CD4-positive, alpha-beta T cell treated with Interleukin-1 beta for 1 hour (primary cell): ENCODE measurements at places on chromosomes 16 and 17.

GRCh38 chr17:47270946-47271705, 17.5 kb downstream of the ITGB3 start:
- DNase-seq: no peak

DNA sequence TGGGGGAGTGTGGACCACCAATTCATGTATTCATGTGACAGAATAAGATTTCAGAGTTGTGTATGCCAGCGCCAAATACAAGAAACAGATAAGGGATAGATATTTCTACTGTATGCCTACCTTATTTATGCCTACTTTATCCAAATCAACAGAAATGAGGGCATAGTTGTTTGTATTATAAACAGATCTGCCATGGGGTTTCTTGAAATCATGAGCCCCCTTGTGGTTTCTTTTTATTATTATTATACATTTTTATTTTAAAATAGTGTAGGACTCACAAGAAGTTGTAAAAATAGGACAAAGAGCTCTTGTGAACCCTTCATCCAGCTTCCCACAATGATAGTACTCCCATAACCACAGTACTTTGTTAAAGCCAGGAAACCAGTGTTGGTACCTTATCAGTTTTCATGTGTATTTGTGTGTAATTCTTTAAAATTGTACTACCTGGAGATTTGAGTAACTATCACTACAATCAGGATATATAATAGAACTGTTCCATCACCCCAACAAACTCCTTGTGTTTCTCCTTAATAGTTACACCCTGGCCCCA, 229.4 kb downstream of the CCDC182 start:
- no peak for DNase-seq

DNA sequence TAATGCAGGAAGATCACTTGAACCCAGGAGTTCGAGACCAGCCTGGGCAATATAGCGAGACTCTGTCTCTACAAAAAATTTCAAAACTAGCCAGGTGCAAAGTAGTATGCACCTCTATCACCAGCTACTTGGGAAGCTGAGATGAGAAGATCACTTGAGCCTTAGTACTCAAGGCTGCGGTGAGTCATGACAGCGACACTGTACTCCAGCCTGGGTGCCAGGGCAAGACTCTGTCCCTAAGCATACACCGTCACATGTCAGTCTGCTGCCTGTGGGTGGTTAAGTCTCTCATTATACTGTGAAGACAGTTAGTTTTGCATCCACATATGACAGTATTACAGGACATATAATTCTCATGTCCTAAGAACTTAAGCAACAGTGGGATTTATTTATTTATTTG, 21.8 kb downstream of the NMRAL1 start:
- DNase-seq: no peak

GRCh38 chr16:85330006-85330693, 217.9 kb upstream of the CIBAR2 start:
- DNase-seq: no peak

GRCh38 chr16:1788095-1788707, 5.3 kb downstream of the IGFALS start:
- DNase-seq: no peak

- no peak for DNase-seq
Observed at GRCh38 chr16:55039511-55039910, 108.8 kb downstream of the IRX5 start.

DNA sequence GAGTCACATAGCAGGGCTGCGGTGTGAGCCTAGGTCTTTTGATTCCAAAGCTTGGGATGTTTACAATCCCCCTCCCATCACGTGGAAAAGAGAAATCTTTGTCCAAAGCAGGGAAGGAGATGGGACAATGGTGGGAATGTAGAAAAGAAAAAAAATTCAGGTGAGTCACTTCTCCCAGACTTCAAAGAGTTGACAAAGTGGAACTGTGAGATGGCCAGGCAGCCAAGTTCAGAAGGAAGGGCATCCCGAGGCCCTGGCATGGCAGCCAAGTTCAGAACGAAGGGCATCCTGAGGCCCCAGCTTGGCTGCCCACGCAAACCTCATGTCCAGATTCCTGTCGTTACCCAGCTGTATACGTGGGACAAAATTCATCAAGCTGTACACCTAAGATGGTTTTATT, 47.5 kb downstream of the FOXL1 start:
- no peak for DNase-seq

GRCh38 chr16:49914657-49915056, 58.7 kb upstream of the ZNF423 start:
- no peak for DNase-seq

- no peak for DNase-seq
Observed at GRCh38 chr16:29753516-29753915, 7.7 kb upstream of the C16orf54 start.

- no peak for DNase-seq
Observed at GRCh38 chr16:12339686-12340085, 363.2 kb downstream of the SNX29 start.

- no peak for DNase-seq
Observed at GRCh38 chr17:72984145-72984925, 108.2 kb downstream of the SLC39A11 start.

GRCh38 chr16:72104905-72105304, 11.3 kb downstream of the DHX38 start:
- no peak for DNase-seq

- no peak for DNase-seq
Observed at GRCh38 chr16:27588057-27588456, 38.1 kb downstream of the KATNIP start.
